Activated CD4-positive, alpha-beta memory T cell treated with anti-CD3 and anti-CD28 coated beads, Interleukin-2, amount 10 ng/mL, durations not matched to agents 7 days and 5 days (primary cell): ENCODE measurements at places on chromosomes 13 and 19. TPM values are rescaled to one million over a fixed set of nuclear protein-coding genes. Genes with fewer than 3 reads are reported as not detected.
A peak's percentile ranks its signal among the peaks of the same experiment; 100 is the strongest.

The CACNG6 gene
- total RNA-seq, result not detected

DNA sequence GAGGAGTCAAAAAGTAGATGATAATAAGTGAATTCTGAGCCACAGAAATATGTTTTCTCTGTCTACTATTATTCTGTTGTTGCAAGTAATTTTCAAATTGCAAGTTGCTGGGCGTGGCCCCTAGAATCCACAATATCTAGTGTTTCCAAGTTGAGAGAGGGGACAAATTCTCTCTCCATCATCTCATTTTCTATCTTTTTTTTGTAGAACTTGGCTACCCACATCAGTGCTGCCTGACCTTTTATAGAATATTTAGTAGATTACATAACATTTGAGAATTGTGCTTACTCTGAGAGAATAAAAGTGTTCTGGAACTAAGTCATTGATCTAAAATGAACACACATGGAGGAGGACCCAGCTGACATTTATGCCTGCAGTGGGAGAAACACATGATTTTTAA is 110.9 kb upstream of the CSNK1A1L start:
- no peak overlapping the region for H3K4me3 ChIP-seq
- no peak overlapping the region for H3K27ac ChIP-seq
- no peaks in the 10 kb centered on the region for H3K4me1 ChIP-seq
- no peak for DNase-seq
- H3K36me3 ChIP-seq, result no peaks in the 10 kb centered on the region

- H3K36me3 ChIP-seq, result peaks cover 7% of the 10 kb centered on the region
- DNase-seq, result no peak
- H3K27ac ChIP-seq, result no peak overlapping the region
- H3K4me3 ChIP-seq, result no peak overlapping the region
- H3K27me3 ChIP-seq, result no peaks in the 10 kb centered on the region
- peaks cover 8% of the 10 kb centered on the region for H3K4me1 ChIP-seq
Measured at GRCh38 chr19:36028313-36029041, 4.2 kb downstream of the CLIP3 start.

The CYP2F1 gene
- total RNA-seq, result not detected

The FAM216B gene
- not detected for total RNA-seq

The SACS gene
- 17.7 TPM for total RNA-seq

DNA sequence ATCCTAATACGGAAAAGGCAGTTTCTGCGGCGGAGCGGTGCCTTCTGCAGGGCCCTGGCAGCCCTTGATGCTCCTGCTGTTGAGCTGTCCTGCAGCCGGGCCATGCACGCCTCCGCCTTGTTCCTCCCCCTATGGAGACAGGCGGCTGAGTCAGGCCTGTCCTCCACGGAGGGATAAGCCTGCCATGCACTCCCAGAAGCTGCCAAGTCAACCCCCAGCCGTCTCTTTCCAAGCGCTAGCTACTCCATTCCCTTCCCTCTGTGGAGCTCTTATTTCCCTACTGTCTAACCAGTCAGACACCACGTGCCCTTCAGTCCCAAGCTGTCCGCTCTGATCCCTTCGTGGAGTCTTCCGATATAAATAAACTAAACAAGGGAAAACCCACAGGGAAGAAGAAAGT is 197.0 kb downstream of the COL4A1 start:
- no peak overlapping the region for H3K27ac ChIP-seq
- H3K4me3 ChIP-seq, result no peak overlapping the region
- H3K36me3 ChIP-seq, result no peaks in the 10 kb centered on the region
- H3K27me3 ChIP-seq, result no peaks in the 10 kb centered on the region

DNA sequence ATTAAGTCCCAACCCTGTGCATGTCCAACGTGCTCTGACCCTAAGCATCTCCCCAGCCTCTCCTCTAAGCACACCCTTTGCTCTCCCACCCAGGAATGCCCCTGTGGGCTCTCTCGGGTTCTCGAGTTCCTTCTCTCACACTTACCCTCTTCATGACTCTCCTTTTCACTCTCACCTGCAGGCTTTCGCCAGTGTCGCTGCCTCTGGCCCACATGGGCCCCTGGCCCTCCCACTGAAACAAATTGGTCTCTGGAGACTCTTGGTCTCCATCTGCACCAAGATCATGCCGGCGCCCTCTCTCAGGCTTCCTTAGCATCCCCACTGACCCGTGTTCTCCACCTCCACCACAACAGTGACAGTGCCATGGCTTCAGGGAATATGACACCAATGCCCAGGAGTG is 19.6 kb upstream of the SACS start:
- peaks cover 5% of the 10 kb centered on the region for H3K27me3 ChIP-seq
- no peak overlapping the region for H3K4me3 ChIP-seq
- no peaks in the 10 kb centered on the region for H3K4me1 ChIP-seq
- H3K27ac ChIP-seq, result no peak overlapping the region
- H3K36me3 ChIP-seq, result no peaks in the 10 kb centered on the region
- DNase-seq, result no peak

GRCh38 chr13:97211300-97211699 is 10.8 kb upstream of the MBNL2 start:
- H3K27ac ChIP-seq, result no peak overlapping the region
- H3K4me3 ChIP-seq, result no peak overlapping the region
- peaks cover 42% of the 10 kb centered on the region for H3K4me1 ChIP-seq
- H3K36me3 ChIP-seq, result no peaks in the 10 kb centered on the region
- no peak for DNase-seq

The RINL gene
- 79.9 TPM for total RNA-seq

GRCh38 chr13:113742000-113742441 is 17.0 kb upstream of the TMEM255B start:
- DNase-seq, result peak; percentile 38
- no peaks in the 10 kb centered on the region for H3K36me3 ChIP-seq
- H3K4me3 ChIP-seq, result no peak overlapping the region
- H3K27ac ChIP-seq, result no peak overlapping the region

- H3K36me3 ChIP-seq, result no peaks in the 10 kb centered on the region
- no peak overlapping the region for H3K27ac ChIP-seq
- H3K27me3 ChIP-seq, result peaks cover 3% of the 10 kb centered on the region
- DNase-seq, result no peak
- no peak overlapping the region for H3K4me3 ChIP-seq
Measured at GRCh38 chr13:40172149-40172591, 494.3 kb downstream of the FOXO1 start.

The CYP4F22 gene
- total RNA-seq, result 1.4 TPM

- no peaks in the 10 kb centered on the region for H3K36me3 ChIP-seq
- no peaks in the 10 kb centered on the region for H3K4me1 ChIP-seq
- H3K27ac ChIP-seq, result no peak overlapping the region
- no peak overlapping the region for H3K4me3 ChIP-seq
- DNase-seq, result no peak
- no peaks in the 10 kb centered on the region for H3K27me3 ChIP-seq
Measured at GRCh38 chr13:61030445-61030844, 385.2 kb downstream of the PCDH20 start.

The NALCN gene
- total RNA-seq, result not detected

- DNase-seq, result no peak
- no peak overlapping the region for H3K4me3 ChIP-seq
- peaks cover 14% of the 10 kb centered on the region for H3K27me3 ChIP-seq
- peaks cover 32% of the 10 kb centered on the region for H3K4me1 ChIP-seq
- no peak overlapping the region for H3K27ac ChIP-seq
Measured at GRCh38 chr19:41445575-41445974, 2.6 kb downstream of the ERICH4 start.

The F10 gene
- not detected for total RNA-seq

The MEDAG gene
- total RNA-seq, result not detected

DNA sequence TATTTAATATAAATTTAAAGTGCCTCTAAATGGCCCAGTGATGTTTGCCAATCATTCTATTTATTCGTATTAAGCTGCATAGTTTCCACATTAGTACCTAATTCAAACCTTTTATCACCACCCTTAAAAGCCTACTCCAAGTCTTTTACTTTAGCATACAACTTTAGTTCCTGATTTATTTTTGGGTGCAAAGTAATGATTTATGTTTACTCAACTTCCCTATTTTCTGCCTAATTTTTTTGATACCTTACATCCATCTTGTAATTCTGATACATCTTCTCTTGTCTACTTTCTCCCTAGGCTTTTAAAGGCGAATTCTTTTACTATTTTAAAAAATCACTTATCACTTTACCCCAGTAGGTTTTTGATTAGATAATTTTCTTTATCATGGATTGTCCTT is 2651.1 kb upstream of the PCDH20 start:
- no peak for DNase-seq
- H3K4me3 ChIP-seq, result no peak overlapping the region
- no peak overlapping the region for H3K27ac ChIP-seq
- H3K4me1 ChIP-seq, result no peaks in the 10 kb centered on the region
- H3K36me3 ChIP-seq, result no peaks in the 10 kb centered on the region

The UBE2L5 gene
- total RNA-seq, result not detected

The GARIN5A gene
- 0.33 TPM for total RNA-seq

GRCh38 chr19:50344661-50345318 is 15.6 kb upstream of the KCNC3 start:
- peaks cover 23% of the 10 kb centered on the region for H3K36me3 ChIP-seq
- no peaks in the 10 kb centered on the region for H3K27me3 ChIP-seq
- H3K4me3 ChIP-seq, result peak overlapping the region; percentile 27

The TNFRSF19 gene
- 0.45 TPM for total RNA-seq

GRCh38 chr13:52850396-52851136 is 2.1 kb upstream of the PCDH8 start:
- peak overlapping the region; percentile 63 for H3K4me3 ChIP-seq
- peak; percentile 59 for DNase-seq
- peaks cover 31% of the 10 kb centered on the region for H3K4me1 ChIP-seq
- peaks cover 12% of the 10 kb centered on the region for H3K36me3 ChIP-seq
- H3K27ac ChIP-seq, result no peak overlapping the region
- H3K27me3 ChIP-seq, result peaks cover 66% of the 10 kb centered on the region

DNA sequence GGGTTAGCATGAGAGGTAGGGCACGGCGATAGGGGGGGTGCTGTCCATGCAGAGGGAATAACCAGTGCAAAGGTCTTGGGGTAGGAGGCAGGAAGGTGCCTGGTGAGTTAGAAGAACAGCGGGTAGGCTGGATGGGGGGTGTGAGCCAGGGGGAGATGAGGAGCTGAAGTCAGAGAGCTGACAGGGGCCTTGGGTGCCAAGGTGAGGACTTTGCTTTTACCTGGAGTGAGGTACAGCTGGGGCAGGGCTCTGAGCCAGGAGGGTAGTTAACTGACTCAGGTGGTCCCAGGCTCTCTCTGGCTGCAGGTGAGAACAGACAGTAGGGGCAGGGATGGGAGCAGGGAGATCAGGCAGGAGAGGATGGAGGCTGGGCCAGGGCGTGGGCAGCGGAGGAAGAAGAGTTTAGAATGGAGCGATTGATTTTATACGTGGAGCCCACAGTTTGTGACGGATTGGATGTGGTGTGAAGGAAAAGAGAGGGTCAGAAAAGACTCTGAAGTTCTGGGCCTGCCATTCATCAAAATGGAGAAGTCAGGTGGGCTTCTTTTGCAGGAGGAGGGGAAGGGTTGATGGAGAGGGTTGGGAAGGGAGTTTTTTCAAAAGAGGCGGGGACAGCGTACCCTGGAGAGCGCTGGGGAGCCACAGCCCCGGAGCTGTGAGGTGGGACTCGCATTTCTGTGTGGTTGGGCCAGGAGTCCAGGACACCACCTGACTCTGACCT is 1.2 kb upstream of the GRAMD1A start:
- peak overlapping the region; percentile 91 for H3K27ac ChIP-seq
- DNase-seq, result no peak
- H3K36me3 ChIP-seq, result peaks cover 23% of the 10 kb centered on the region
- H3K4me3 ChIP-seq, result peak overlapping the region; percentile 86
- peaks cover 61% of the 10 kb centered on the region for H3K4me1 ChIP-seq
- no peaks in the 10 kb centered on the region for H3K27me3 ChIP-seq

- H3K4me3 ChIP-seq, result no peak overlapping the region
- peaks cover 74% of the 10 kb centered on the region for H3K36me3 ChIP-seq
- H3K4me1 ChIP-seq, result peaks cover 1% of the 10 kb centered on the region
Measured at GRCh38 chr13:48477191-48477855, 55.6 kb downstream of the RCBTB2 start.

DNA sequence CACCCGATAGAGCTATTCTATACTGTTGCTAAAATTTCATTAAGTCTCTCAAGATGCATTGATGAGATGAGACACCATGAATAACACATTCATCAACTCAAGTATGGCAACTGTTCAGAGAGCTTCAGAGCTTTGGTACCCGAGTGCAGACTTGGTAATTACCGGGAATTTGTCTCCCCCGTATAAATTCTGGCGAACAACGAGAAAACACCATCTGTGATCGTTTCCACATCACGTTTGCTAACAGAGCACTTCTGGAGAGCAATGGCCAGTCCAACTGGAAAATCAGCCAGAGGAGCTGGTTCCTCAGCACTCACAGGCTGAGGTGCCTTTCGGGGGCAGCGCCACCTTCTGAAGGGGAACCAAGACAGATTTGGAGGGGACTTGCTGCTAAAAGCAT is 40.2 kb downstream of the SUGP2 start:
- peaks cover 40% of the 10 kb centered on the region for H3K36me3 ChIP-seq
- H3K27ac ChIP-seq, result no peak overlapping the region
- no peaks in the 10 kb centered on the region for H3K27me3 ChIP-seq
- H3K4me3 ChIP-seq, result no peak overlapping the region

GRCh38 chr19:5136073-5136855 is 167.4 kb downstream of the KDM4B start:
- H3K27me3 ChIP-seq, result peaks cover 2% of the 10 kb centered on the region
- H3K4me3 ChIP-seq, result no peak overlapping the region
- H3K27ac ChIP-seq, result no peak overlapping the region
- no peak for DNase-seq
- H3K36me3 ChIP-seq, result peaks cover 31% of the 10 kb centered on the region

The CEACAM6 gene
- total RNA-seq, result not detected

The ZNF525 gene
- total RNA-seq, result 15.9 TPM

The GPR183 gene
- total RNA-seq, result 46.2 TPM

The ZNF599 gene
- total RNA-seq, result 4.1 TPM

GRCh38 chr19:51135986-51136762 is 5.9 kb upstream of the SIGLEC7 start:
- peaks cover 29% of the 10 kb centered on the region for H3K27me3 ChIP-seq
- H3K4me3 ChIP-seq, result no peak overlapping the region
- peaks cover 24% of the 10 kb centered on the region for H3K4me1 ChIP-seq
- no peaks in the 10 kb centered on the region for H3K36me3 ChIP-seq
- no peak for DNase-seq
- H3K27ac ChIP-seq, result no peak overlapping the region

DNA sequence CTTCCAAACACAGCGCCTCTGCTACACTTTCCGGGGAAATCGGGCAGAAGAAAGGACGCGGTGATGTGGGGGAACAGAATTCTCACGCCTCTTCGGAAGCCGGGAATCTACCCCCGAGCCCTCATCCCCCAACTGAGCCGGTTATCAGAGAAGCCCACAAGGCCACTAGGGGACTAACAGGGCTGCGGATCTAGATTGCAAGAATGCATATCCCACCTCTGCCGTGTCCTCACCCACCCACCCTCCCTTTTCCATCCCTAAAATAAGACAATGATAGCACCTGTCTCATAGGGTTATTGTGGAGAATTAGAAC is 1.1 kb downstream of the IGFLR1 start:
- H3K27me3 ChIP-seq, result no peaks in the 10 kb centered on the region
- H3K4me1 ChIP-seq, result peaks cover 53% of the 10 kb centered on the region
- peak overlapping the region; percentile 88 for H3K27ac ChIP-seq
- peaks cover 39% of the 10 kb centered on the region for H3K36me3 ChIP-seq
- DNase-seq, result no peak

DNA sequence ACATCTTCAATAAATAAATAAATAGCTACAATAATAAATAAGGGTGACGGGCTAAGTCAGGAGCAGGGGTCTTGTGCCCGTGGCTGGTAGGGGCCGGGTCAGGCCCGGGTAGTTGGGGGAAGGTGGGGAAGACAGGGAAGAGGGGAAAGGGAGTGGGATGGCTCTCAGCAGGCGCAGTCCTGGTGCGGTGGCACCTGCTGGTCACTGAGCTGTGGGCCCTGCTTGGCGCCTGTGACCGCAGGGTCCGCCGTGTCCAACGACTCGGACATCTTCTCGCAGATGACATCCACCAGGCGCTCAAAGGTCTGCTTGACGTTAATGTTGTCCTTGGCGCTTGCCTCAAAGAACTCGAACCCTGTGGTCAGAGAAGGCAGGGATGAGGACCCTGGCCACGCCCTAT is 4.3 kb downstream of the MPV17L2 start:
- no peaks in the 10 kb centered on the region for H3K27me3 ChIP-seq
- no peak for DNase-seq
- no peak overlapping the region for H3K27ac ChIP-seq
- H3K4me1 ChIP-seq, result peaks cover 23% of the 10 kb centered on the region
- no peak overlapping the region for H3K4me3 ChIP-seq
